ENCODE measurements at places on chromosomes 13 and 19. TPM values are rescaled to one million over a fixed set of nuclear protein-coding genes. Genes with fewer than 3 reads are reported as not detected.
A peak's percentile ranks its signal among the peaks of the same experiment; 100 is the strongest.

GRCh38 chr13:113638806-113639205 lies 19.2 kb downstream of the ATP4B start:
- peaks cover 45% of the 10 kb centered on the region for H3K36me3 ChIP-seq
- no peak for DNase-seq

- peak overlapping the region; percentile 44 for H3K27ac ChIP-seq
- H3K36me3 ChIP-seq: no peaks in the 10 kb centered on the region
- H3K27me3 ChIP-seq: peaks cover 1% of the 10 kb centered on the region
- peaks cover 16% of the 10 kb centered on the region for H3K4me1 ChIP-seq
- H3K4me3 ChIP-seq: no peak overlapping the region
- DNase-seq: no peak
These were observed 299.1 kb upstream of the OBI1 start for GRCh38 chr13:78958006-78958405.

- H3K36me3 ChIP-seq: no peaks in the 10 kb centered on the region
- H3K4me3 ChIP-seq: peak overlapping the region; percentile 46
- no peaks in the 10 kb centered on the region for H3K27me3 ChIP-seq
- no peak overlapping the region for H3K27ac ChIP-seq
- DNase-seq: no peak
These were observed 25.8 kb upstream of the NANOS3 start for GRCh38 chr19:13850910-13851733.

GRCh38 chr19:34678421-34678820 lies 943 bp downstream of the ZNF302 start:
- H3K36me3 ChIP-seq: peaks cover 22% of the 10 kb centered on the region
- H3K27me3 ChIP-seq: peaks cover 5% of the 10 kb centered on the region
- peak overlapping the region; percentile 89 for H3K4me3 ChIP-seq
- no peak for DNase-seq

GPALPP1 gene
- total RNA-seq: 27.7 TPM

LAIR1 gene
- not detected for total RNA-seq

GRCh38 chr19:55460670-55461258 lies 678 bp downstream of the ISOC2 start:
- peaks cover 6% of the 10 kb centered on the region for H3K27me3 ChIP-seq
- H3K4me3 ChIP-seq: peak overlapping the region; percentile 81
- DNase-seq: peak; percentile 77
- H3K36me3 ChIP-seq: no peaks in the 10 kb centered on the region
- peaks cover 15% of the 10 kb centered on the region for H3K4me1 ChIP-seq

GJB2 gene
- not detected for total RNA-seq

- DNase-seq: no peak
- H3K27me3 ChIP-seq: no peaks in the 10 kb centered on the region
- no peak overlapping the region for H3K4me3 ChIP-seq
- no peak overlapping the region for H3K27ac ChIP-seq
- H3K4me1 ChIP-seq: no peaks in the 10 kb centered on the region
These were observed 254.8 kb downstream of the LHFPL6 start for GRCh38 chr13:39347926-39348901.

DNA sequence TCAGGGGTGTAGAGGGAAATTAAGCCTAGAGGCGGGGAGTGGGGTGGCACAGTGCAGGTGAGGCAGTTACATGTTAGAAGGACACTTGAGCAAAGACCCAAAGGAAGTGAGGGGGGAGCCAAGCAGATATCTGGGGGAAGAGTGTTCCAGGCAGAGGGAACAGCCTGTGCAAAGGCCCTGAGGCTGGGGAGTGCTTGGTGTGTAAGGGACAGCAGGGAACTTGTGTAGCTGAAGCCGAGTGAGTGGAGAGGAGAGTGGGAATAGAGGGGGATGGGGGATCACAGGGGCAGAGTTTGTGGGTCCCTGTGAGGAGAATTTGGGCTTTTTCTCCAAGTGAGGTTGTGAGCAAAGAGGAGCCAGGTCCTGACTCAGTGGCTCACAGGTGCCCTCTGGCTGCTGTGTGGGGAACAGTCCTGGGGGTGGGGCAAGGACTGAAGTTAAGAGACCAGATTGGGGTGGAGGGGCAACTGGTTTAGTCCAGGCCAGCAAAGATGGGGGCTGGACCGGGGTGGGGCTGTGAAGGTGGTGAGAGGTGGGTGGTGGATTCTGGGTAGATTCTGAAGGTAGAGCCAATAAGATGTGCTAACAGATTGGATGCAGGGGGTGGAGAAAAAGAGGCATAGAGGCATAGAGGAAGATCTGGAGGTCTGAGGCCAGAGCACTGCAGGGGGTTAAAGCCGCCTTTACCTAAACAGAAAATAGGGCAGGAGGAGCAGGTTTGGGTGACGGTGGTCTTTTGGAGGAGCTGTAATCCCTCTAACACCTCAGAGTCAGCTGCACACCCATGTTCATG lies 75.3 kb downstream of the CACNA1A start:
- peaks cover 12% of the 10 kb centered on the region for H3K4me1 ChIP-seq
- no peak overlapping the region for H3K4me3 ChIP-seq
- H3K27ac ChIP-seq: no peak overlapping the region
- peak; percentile 56 for DNase-seq
- H3K27me3 ChIP-seq: peaks cover 5% of the 10 kb centered on the region

UBE2S gene
- total RNA-seq: 235 TPM

DNA sequence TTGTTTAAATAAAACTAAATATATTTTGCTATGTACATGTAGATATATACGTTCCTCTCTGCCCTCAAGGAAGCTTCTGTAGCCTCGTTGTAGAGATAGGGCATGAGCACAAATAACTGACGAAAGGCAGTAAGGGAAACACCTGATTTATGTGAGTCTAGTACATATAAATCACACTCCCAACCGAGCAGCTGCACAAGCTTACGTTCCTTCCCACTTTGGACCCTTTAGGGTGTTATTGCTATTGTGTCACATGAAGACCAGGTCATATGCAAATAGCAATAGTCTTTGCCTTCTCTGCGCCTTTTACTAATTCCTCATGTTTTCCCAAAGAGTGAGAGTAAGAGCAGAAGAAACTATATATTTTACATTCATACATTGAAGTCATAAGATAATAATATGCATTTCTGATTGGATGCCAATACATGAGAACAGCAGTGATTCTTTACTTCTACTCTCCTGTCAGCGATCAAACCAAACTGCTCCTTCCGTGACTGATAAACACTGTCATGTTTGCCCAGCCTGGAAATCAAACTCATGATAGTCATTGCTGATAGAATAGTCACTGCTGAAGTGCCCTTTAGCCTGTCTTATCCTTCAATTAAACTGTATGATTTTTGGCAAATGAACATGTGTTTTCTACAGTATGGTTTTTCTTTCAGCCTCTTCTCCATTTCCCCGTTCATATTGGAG lies 127.2 kb upstream of the MAB21L1 start:
- H3K36me3 ChIP-seq: no peaks in the 10 kb centered on the region
- no peak for DNase-seq
- H3K4me1 ChIP-seq: peaks cover 26% of the 10 kb centered on the region

- DNase-seq: no peak
- peaks cover 10% of the 10 kb centered on the region for H3K27me3 ChIP-seq
- no peak overlapping the region for H3K4me3 ChIP-seq
- peaks cover 6% of the 10 kb centered on the region for H3K36me3 ChIP-seq
- no peak overlapping the region for H3K27ac ChIP-seq
These were observed 23.1 kb downstream of the SIGLEC5 start for GRCh38 chr19:51607077-51607476.

GRCh38 chr13:46480131-46480530 lies 72.8 kb upstream of the LRCH1 start:
- DNase-seq: no peak
- H3K27me3 ChIP-seq: peaks cover 3% of the 10 kb centered on the region
- H3K4me1 ChIP-seq: no peaks in the 10 kb centered on the region
- H3K4me3 ChIP-seq: no peak overlapping the region
- no peak overlapping the region for H3K27ac ChIP-seq

PSG7 gene
- total RNA-seq: not detected

ZNF180 gene
- total RNA-seq: 12.3 TPM

GRCh38 chr13:52455677-52456041 lies 381 bp downstream of the CKAP2 start:
- peak overlapping the region; percentile 82 for H3K4me3 ChIP-seq
- H3K27me3 ChIP-seq: no peaks in the 10 kb centered on the region
- peak; percentile 94 for DNase-seq

MBD3L2 gene
- total RNA-seq: 1.5 TPM
